Tibial nerve (tissue), 4 donors: ENCODE measurements at places on chromosomes 2 and 18.

GRCh38 chr2:171521361-171522051, 768 bp upstream of the CYBRD1 start:
- H3K27me3 ChIP-seq, result no peaks in the 10 kb centered on the region
- peaks cover 41% of the 10 kb centered on the region for H3K4me1 ChIP-seq
- DNase-seq, result no peak
- peak overlapping the region; percentile 94 for H3K27ac ChIP-seq
- no peaks in the 10 kb centered on the region for H3K36me3 ChIP-seq

DNA sequence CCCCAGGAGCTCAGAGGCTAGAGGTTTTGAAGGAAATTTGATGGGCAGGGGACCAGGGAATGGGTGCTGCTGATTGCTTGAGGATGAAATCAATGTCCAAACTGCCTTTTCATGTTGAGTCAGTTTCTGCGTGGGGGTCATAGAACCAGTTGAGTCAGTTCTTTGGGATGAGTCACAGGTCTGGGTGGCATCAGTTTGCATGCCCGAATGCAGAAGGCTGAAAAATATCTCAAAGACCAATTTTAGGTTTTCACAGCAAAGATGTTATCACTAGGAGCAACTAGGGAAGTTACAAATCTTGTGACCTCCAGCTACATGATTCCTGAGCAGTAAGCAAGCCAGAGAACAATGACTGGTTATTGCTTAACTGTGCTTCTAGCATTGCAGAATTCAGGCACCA, 1135.1 kb upstream of the CRIM1 start:
- H3K4me1 ChIP-seq, result no peaks in the 10 kb centered on the region
- no peaks in the 10 kb centered on the region for H3K27me3 ChIP-seq
- DNase-seq, result no peak
- no peak overlapping the region for H3K4me3 ChIP-seq

DNA sequence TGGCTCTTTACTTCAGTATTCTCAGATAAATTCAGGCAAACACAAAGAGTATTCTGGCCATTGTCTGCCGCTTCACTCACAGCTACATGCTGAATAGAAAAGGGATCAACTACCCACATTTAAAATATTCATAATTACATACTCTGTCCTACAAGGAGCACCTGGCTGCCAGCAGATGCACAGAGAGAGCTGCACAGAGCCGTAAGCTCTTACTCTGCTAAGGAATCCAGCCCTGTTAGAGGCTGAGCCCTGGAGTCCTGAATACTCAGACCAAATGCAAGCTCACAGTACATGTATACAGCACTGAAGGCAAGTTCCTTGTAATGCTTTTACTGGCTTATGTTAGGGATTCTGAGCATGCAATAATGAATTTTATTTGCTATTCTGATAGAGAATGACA, 80.3 kb downstream of the FTCDNL1 start:
- no peak overlapping the region for H3K4me3 ChIP-seq
- H3K36me3 ChIP-seq, result no peaks in the 10 kb centered on the region
- H3K4me1 ChIP-seq, result no peaks in the 10 kb centered on the region
- no peak for DNase-seq
- H3K27me3 ChIP-seq, result no peaks in the 10 kb centered on the region
- no peak overlapping the region for H3K27ac ChIP-seq

- H3K4me1 ChIP-seq, result no peaks in the 10 kb centered on the region
- H3K27me3 ChIP-seq, result no peaks in the 10 kb centered on the region
- DNase-seq, result no peak
- no peak overlapping the region for H3K4me3 ChIP-seq
- H3K36me3 ChIP-seq, result no peaks in the 10 kb centered on the region
- H3K27ac ChIP-seq, result no peak overlapping the region
Observed at GRCh38 chr18:73563345-73563744, 584.3 kb downstream of the FBXO15 start.

- H3K4me1 ChIP-seq, result peaks cover 26% of the 10 kb centered on the region
- no peak for DNase-seq
- H3K27ac ChIP-seq, result no peak overlapping the region
- H3K36me3 ChIP-seq, result no peaks in the 10 kb centered on the region
- no peaks in the 10 kb centered on the region for H3K27me3 ChIP-seq
- no peak overlapping the region for H3K4me3 ChIP-seq
Observed at GRCh38 chr2:20496076-20496872, 49.4 kb downstream of the RHOB start.

- no peak for DNase-seq
- H3K4me3 ChIP-seq, result no peak overlapping the region
- no peaks in the 10 kb centered on the region for H3K27me3 ChIP-seq
Observed at GRCh38 chr2:197113275-197113711, 186.8 kb upstream of the PGAP1 start.

DNA sequence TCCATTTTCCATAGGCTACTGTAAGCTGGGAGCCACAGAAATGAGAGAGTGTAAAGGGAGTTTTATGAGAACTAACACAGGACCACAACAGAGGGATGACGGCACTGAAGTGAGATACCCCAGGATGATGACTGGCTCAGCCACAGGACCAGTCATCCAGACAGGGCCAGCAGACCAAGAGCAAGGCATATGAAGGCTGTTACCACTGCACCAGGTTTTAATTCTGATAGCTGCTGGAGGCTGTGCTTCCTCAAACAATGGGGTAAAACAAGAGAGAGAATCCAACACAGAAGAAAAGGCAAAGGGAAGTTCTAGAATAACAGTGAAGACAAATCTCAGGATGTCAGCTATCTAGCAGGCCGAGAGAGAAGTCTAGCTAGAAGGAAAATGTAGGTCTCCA, 94.9 kb downstream of the BCL2 start:
- H3K27ac ChIP-seq, result no peak overlapping the region
- DNase-seq, result no peak
- H3K4me3 ChIP-seq, result no peak overlapping the region
- H3K36me3 ChIP-seq, result peaks cover 12% of the 10 kb centered on the region
- H3K4me1 ChIP-seq, result peaks cover 10% of the 10 kb centered on the region
- no peaks in the 10 kb centered on the region for H3K27me3 ChIP-seq

DNA sequence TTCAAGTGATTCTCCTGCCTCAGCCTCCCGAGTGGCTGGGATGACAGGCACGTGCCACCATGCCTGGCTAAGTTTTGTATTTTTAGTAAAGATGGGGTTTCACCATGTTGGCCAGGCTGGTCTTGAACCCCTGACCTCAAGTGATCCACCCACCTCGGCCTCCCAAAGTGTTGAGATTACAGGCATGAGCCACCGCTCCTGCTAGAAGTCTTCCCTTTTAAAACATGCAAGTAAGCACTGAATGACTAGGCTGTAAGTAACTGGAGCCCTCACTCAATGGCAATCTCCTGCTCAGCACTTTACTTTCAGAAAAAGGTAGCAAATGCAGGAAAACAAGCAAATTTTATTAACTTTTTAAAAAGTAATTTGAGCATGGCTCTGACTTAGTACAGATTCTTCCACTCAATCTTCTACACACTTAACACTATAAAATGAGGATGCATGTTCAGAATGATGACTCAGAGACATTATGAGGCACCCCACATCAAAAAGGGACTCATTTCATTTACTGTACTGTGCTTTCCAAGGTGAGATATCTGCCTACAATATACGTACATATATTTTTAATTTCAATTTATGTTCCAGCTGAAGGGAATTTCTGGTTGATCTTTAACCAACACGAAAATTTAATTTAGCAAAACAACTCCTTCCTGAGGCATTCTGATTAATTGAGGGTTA, 6.6 kb upstream of the NCK2 start:
- H3K36me3 ChIP-seq, result no peaks in the 10 kb centered on the region
- no peak overlapping the region for H3K27ac ChIP-seq
- H3K27me3 ChIP-seq, result no peaks in the 10 kb centered on the region

- no peak for DNase-seq
- H3K4me3 ChIP-seq, result no peak overlapping the region
- no peak overlapping the region for H3K27ac ChIP-seq
- no peaks in the 10 kb centered on the region for H3K4me1 ChIP-seq
- H3K36me3 ChIP-seq, result no peaks in the 10 kb centered on the region
Observed at GRCh38 chr2:150346806-150347205, 140.7 kb downstream of the RND3 start.

GRCh38 chr2:166628478-166629136, 134.6 kb upstream of the SCN7A start:
- H3K27me3 ChIP-seq, result no peaks in the 10 kb centered on the region
- DNase-seq, result no peak
- H3K4me1 ChIP-seq, result no peaks in the 10 kb centered on the region
- no peak overlapping the region for H3K27ac ChIP-seq

- H3K4me3 ChIP-seq, result no peak overlapping the region
- peaks cover 55% of the 10 kb centered on the region for H3K4me1 ChIP-seq
- H3K27me3 ChIP-seq, result no peaks in the 10 kb centered on the region
- peak; percentile 86 for DNase-seq
- peak overlapping the region; percentile 67 for H3K27ac ChIP-seq
Observed at GRCh38 chr2:41966431-41966893, 81.4 kb upstream of the PKDCC start.

DNA sequence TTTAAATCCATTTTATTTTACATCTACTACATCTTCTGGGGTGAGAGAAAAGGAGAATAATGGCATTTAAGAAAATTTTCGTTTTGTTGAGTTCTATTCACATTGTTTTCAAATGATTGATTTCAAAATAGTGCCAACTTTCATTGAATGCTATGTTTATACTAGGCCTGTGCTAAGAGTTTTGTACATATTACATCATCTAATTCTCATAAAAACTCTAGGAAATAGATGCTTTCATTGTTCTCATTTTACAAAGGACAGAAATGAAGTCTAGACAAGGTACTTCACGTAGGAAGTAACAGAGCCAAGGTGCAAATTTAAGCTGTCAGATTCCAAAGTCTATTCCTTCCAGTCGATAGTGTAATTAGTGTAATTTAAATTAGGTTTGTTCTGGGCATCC, 402.8 kb upstream of the UBE2E3 start:
- no peak overlapping the region for H3K27ac ChIP-seq
- no peaks in the 10 kb centered on the region for H3K27me3 ChIP-seq
- H3K36me3 ChIP-seq, result no peaks in the 10 kb centered on the region
- no peak for DNase-seq

DNA sequence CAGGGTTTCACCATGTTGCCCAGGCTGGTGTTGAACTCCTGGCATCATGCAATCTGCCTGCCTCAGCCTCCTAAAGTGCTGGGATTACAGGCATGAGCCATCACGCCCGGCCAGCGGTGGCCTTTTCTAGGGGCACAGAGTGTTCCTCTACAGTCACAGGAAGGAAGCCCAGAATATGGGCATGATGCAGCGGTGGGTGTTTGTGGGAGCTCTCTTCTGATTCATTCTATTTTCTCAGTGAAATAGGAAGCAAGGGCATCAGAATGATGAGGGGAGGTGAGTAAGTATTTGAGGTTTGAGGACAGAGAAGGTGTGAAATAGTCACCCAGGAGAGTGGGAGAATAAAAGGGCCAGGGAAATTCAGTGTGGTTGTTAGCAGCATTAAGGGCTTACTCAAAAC, 70.3 kb upstream of the PSME4 start:
- no peak overlapping the region for H3K27ac ChIP-seq
- DNase-seq, result no peak
- no peaks in the 10 kb centered on the region for H3K27me3 ChIP-seq
- H3K4me1 ChIP-seq, result no peaks in the 10 kb centered on the region

DNA sequence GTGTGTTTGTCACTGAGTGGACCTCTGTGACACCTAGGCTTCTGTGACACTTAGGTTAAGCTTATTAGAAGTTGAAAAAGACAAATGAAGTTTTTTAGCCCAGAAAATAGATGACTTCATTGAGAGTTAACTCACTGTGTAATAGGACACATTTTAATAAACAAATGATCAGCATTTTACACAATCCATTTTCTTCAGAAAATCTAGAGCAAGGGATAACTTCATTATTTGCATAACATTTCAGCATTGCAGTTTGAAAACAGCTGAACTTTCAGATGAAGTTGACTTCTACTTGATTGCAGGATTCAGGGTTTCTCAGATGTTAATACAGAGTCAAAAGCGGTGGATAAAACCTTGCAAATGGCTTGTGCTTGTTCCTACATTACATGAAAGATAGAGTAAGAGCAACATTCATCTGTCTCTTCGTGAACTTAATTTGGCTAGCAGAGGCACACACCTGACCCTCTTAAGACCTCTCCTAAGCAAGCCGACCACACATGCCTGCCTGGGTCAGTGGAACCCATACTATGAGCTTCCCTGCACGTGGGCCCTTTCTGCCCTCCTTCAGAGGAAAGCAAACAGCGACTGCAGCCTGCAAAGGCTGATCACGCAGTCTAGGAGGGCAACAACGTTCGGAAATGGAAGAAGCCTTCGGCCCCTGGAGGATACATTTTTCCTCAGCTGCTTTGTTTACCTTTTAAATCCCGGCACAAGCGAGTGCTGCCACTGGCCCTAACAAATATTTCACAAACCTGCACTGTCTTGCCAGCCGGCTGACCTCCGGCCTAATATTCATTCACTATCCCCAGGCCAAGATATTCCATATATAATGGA, 16.6 kb downstream of the ITGB1BP1 start:
- H3K27ac ChIP-seq, result peak overlapping the region; percentile 39
- H3K4me1 ChIP-seq, result peaks cover 3% of the 10 kb centered on the region
- no peaks in the 10 kb centered on the region for H3K36me3 ChIP-seq
- no peaks in the 10 kb centered on the region for H3K27me3 ChIP-seq

DNA sequence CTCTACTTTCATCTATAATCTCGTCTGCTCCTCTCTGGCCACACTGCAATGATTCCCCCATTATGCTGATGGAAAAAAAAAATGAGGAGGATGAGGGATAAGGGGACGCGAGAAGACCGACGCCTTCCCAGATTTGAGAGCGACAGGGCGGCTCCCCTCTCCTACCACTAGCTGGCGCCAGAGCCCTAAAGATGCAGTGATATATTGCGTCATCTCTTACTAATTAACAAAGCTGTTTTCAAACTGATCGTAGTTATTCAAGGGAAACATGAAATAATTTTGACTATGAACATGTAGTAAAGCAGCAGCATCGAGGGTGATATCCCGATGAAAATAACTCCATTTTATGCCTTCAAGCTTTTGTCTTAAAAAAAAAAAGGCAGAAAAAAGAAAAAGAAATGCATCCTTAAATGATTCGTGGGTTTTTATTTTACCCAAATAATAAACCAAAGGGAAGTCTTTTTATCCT, 48.0 kb upstream of the HNRNPA3 start:
- no peaks in the 10 kb centered on the region for H3K27me3 ChIP-seq
- peak overlapping the region; percentile 93 for H3K27ac ChIP-seq

GRCh38 chr2:11688222-11689069, 18.5 kb upstream of the NTSR2 start:
- no peaks in the 10 kb centered on the region for H3K36me3 ChIP-seq
- peak; percentile 89 for DNase-seq
- peak overlapping the region; percentile 81 for H3K27ac ChIP-seq
- no peaks in the 10 kb centered on the region for H3K27me3 ChIP-seq

GRCh38 chr2:50955081-50955480, 76.9 kb downstream of the NRXN1 start:
- no peak overlapping the region for H3K4me3 ChIP-seq
- no peaks in the 10 kb centered on the region for H3K27me3 ChIP-seq
- H3K4me1 ChIP-seq, result peaks cover 49% of the 10 kb centered on the region
- H3K27ac ChIP-seq, result no peak overlapping the region
- no peaks in the 10 kb centered on the region for H3K36me3 ChIP-seq
